Left hindlimb (tissue), 1 donor: ENCODE measurements at places on chromosomes 6 and 20.

GRCh38 chr20:1298888-1299511, 29.9 kb downstream of the SDCBP2 start:
- DNase-seq = peak; percentile 3

DNA sequence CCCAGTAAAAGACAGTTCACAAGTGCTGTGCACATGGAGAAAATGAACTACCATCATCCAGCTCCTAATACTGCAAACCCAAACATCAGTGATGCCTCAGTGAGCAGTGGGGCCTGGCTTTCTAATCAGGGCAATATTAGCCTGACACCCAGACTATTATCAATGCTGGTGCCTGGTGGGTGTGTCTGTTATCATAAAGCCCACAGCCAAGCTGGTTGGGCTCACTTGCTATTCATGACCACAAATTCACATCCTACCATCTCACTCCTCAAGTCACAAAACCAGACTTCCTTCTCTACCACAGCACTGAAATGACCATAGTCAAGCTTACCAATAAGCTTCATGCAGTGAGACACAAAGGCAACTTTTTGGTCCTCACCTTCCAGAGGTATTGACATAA, 180.8 kb upstream of the PLN start:
- no peak for DNase-seq

- no peak for DNase-seq
These were observed 38.6 kb upstream of the NOL4L start for GRCh38 chr20:32623667-32624157.

DNA sequence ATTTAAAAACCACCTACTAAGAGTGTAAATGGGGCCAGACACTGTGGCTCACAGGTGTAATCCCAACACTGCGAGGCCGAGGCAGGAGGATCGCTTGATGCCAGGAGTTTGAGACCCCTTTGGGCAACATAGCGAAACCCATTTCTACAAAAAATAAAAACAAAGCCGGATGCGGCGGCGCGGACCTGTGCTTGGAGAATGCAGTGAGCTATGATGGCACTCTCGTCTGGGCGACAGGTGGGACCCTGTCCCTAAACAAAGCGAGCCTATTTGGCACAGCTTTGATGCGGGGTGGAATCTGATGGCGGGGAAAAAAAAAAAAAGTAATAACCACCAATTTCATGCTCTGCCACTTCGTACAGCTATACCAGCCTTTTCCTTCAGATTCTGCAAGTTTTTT, 1.1 kb downstream of the TCP1 start:
- DNase-seq = no peak

DNA sequence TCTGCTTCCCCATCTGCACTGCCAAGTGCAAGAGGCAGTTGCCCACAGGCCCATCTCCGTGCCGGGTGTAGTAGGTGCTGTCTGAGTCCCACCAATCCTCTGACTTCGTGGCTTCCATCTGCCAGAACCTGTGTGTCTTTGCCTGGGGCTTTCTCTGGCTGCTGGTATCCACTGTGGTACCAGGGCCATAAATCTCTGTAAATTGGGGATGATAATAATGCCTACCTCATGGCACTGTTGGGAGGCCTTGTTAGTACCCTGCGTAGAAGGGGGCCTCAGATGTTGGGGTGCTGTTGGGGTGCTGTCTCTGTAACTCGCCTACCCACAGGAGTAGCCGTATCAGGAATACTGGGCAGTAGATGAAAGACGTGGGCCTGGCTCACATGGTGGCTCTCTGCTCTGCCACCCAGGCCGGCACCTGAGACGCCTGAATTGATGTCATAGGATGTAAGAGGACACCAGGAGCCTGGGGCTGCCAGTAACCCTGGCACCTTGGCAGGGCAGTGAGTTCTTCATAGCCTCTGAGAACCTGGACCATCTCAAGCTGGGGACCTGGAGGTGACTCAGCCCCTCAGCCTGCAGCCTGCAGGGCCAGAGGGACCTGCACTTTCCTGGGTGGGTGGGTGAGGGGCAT, 94.1 kb upstream of the RNF24 start:
- no peak for DNase-seq

- no peak for DNase-seq
These were observed 58.7 kb downstream of the VAPB start for GRCh38 chr20:58447511-58448391.

DNA sequence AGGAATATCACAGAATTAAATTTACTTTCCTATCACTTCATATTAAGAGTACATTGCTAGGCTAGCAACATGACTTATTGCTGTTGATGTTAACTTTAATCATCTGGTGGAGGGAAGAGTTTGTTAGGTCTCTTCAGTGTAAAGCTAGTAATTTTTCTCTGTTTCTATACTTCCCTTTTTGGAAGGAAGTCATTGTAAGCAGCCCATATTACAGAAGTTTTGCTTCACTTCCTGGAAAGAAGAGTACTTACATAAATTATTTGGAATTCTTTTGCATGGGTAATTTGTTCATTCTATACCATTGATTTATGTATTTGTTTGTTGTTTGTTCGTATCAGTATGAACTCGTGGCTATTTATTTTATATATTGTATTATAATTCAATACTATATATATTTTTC, 405.2 kb downstream of the RFPL4B start:
- no peak for DNase-seq

DNA sequence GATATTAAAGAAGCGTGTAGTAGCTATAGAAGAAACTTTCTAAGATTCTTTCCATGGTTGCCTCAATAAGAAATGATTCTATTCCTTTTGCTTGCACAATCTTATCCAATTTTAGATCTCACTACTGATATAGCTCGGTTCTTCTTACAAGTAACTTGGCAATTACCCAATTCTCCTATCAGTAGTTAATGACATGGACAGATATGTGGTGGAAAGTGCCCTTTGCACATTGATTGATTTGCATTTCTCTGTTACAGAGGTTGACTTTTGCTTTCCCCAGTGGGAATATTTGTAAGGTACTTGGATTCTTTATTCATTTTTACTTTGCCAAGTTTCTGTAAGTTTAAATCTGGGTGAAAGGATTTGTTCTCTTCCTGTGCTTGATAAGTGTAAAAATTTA, 93.7 kb upstream of the QKI start:
- no peak for DNase-seq

DNA sequence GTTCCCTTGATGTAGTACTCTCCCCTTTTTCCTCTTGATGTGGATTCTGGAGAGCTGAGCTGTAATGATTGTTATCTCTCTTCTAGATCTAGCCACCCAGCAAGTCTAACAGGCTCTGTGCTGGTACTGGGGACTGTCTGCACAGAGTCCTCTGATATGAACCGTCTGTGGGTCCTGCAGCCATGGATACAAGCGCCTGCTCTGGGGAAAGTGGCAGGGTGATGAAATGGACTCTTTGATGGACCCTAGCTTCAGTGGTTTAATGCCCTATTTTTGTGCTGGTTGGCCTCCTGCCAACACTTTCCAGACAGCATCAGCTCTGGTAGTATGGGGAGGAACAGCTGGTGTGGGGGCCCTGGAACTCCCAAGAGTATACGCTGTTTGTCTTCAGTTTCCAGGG, 216.3 kb downstream of the ADGRG6 start:
- DNase-seq = no peak

- DNase-seq = peak; percentile 56
These were observed 510 bp downstream of the NDRG3 start for GRCh38 chr20:36745234-36745926.

DNA sequence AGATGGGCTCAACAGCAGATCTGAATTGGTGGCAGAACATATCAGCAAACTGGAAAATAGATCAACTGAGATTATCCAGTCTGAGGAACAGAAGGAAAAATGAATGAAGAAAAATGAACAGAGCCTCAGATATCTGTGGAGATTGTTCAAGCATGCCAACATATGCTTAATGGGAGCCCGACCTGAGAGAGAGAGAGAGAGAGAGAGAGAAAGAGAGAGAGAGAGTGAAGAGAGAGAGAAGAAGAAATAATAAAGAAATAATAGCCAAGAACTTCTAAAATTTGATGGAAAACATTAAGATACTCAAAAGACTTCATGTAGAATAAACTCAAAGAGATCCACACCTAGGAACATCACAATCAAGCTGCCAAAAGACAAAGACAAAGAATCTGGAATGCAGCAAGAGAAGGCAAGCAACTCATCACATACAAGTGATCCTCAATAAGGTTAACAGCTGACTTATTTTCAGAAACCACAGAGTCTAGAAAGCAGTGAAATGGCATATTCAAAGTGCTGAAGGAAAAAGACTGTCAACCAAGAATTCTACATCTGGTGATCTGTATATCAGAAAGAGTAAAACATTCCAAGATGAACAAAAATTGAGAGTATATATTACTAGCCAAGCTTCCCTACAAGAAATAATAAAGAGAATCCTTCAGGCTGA, 97.2 kb downstream of the MYLK4 start:
- DNase-seq = no peak

DNA sequence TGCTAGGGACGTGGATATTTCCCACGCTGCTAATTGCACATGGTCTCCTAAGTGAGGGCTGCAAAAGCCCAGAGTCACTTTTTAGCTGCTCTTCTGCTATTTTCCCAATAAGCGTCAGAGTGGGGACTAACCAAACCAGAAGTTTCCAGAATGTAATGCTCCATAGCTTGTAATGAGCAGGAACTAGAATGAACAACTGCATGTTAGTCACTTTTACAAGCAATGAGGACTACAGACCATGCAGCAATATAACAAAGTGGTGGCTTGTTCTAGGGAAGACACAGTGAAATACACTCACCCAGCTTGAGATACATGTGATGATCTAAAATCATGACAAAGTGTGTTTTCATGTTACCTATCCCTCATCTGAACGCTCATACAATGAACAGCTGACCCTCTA, 314.1 kb upstream of the SGK1 start:
- DNase-seq = no peak

DNA sequence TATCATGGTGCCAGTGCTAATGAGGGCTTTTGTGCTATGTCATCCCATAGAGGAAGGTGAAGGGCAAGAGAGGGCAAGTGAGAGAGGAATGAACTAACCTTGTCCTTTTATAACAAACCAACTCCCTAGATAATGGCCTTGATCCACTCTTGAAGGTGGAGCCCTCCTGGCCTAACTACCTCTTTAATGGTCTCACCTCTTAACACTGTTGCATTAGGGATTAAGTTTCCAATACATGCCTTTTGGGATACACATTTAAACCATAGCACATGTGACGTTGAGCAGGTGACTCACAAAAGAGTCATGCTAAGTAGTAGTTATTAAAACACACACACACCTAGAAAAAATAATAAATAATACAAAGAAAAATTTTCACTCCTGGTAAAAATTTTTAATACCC, 36.9 kb downstream of the CCN2 start:
- DNase-seq = no peak

DNA sequence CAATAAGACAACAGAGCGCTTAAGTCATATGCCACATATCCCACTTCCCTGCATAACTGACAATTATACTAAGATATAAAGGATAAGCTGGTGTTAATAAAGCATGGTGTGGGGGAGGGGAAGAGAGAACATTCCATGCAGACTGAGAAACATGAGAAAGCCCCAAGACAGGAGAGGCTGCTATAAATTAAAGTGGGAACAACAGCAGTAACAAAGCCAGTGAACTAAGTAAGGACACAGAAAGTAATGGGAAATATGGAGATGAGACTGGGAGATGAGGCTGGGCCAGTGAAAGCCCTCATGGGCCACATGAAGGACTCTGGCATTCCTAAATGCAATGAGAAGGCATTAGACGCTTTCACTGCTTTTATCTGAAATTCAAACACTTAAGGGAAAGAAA, 41.3 kb downstream of the SESN1 start:
- no peak for DNase-seq

GRCh38 chr6:166559211-166559610, 27.3 kb downstream of the RAMACL start:
- no peak for DNase-seq

GRCh38 chr6:16480763-16481560, 242.6 kb downstream of the GMPR start:
- no peak for DNase-seq

GRCh38 chr6:82088978-82089771, 158.4 kb downstream of the IBTK start:
- DNase-seq = no peak

GRCh38 chr20:21175433-21175832, 49.6 kb downstream of the KIZ start:
- DNase-seq = no peak

DNA sequence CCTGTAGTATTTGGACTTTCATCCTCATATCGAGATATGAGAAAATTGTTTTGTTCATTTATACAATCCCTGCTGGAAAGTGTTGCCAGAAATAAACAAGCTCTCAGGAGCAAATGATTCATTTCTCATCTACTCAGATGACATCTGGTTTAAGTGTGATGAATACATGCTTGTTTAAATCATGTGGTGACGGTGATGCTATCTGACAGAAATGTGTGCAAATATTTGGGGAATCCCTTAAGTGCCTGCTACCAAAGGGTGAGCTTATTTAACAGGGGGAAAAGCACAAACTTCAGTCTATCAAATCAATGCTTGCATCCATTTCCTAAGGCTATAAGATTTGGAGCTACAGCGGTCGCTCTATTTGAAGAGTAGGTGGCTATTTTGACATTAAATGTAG, 368.3 kb upstream of the SASH1 start:
- no peak for DNase-seq

DNA sequence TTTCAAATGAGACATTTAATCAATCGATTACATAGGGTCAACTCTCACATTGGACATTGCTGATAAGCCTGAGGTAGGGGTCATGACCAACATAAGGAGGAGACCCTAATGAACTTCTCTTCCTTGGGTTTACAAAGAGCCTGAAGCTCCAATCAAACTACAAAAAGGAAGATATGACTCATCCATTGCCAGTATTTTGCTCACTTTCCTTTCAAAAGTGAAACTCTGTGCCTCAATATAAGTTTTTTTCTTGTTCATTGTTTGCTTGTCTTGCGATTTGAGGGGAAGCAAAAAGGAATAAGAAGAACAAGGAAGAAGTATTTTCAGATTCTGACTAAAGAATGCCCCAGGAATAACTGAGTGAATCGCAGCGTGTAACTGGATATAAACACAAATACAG, 38.8 kb upstream of the KHDRBS2 start:
- DNase-seq = no peak

GRCh38 chr6:16239798-16240123, 1.4 kb downstream of the GMPR start:
- no peak for DNase-seq

GRCh38 chr6:100454551-100455229, 10.0 kb downstream of the SIM1 start:
- DNase-seq = no peak

DNA sequence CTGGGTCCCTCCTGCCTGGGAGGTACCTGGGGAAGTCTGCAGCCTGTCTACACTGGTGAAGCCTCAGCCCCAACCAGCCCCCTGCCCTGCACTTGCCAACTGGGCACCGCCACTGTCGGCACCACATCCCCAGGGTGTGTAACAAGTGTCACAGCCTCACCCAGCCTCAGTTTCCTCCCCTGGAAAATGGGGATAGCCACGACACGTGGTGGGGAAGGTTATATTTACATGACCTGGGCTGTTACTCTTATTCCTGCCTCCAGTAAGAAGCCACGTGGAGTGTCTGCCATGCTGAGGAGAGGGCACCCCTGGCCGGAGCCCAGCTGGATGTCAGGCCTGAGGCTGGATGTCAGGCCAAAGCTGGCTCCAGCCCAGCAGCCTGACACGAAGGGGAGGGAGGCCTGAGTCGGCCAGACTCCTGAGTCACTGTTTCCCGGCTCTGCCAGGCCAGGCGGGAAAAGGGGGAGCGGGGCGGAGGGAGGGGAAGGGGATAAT, 44.9 kb downstream of the SNAI1 start:
- peak; percentile 78 for DNase-seq

GRCh38 chr20:62117658-62118057, 4.6 kb upstream of the LSM14B start:
- DNase-seq = no peak

- no peak for DNase-seq
These were observed 32.5 kb downstream of the SUN5 start for GRCh38 chr20:32971703-32972161.
